ENCODE measurements at places on chromosomes 5 and 9.

DNA sequence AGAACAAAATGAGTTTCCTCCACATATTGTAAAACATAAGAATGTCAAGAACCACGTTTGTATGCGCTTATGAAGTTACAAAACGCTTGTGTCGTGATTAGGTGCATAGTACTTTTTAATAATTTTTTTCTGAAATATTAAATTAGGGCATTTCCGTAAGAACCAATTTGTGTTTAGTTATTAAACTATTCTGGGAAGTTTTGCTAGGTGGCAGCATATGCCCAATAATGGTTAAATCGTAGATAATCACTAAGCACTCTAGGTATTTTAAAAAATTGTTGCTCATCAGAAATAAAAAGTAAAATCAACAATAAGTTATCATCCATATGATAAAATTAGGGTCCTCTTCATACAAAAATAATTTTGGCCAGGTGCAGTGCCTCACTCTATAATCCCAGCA is 5.4 kb downstream of the SRFBP1 start:
- no peak for DNase-seq

- no peak for DNase-seq
Observed at GRCh38 chr5:69049796-69050195, 44.0 kb upstream of the SLC30A5 start.

DNA sequence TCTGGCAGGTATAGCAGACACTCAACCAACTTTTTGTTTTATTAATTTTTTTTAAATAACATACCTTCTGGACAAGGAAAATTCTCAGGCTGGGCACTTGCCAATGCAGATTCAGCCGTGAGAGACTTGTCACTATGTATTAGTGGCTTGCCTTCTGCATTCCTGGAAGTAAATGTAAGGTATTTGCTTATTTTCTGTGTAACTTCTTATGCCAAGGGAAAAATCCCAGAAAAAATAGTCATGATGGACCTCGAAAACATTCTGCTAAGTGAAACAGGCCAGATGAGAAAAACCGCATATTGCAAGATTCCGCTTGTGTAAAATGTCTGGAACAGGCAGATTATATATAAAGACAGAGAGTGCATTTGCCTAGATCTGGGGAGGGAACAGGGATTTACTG is 260.3 kb upstream of the DAPK1 start:
- no peak for DNase-seq

DNA sequence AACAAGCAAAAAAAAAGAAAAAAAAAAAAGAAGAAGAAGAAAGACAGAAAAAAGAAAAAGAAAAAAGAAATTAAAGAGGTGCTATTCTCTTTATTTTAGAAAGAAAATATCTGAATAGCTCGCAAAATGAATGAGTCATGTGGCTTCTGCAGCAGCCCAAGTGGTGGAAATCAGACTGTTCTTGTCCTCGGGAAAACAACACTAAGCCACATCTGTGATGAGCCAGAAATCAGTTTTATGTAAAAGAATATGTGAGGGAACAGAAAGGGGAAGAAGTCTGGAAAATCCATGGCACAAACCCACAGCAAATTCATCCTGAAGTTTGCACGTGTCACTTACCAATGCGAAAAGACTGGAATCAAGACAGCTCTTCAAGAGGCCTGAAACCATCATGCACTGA is 118.7 kb upstream of the GAS1 start:
- no peak for DNase-seq

DNA sequence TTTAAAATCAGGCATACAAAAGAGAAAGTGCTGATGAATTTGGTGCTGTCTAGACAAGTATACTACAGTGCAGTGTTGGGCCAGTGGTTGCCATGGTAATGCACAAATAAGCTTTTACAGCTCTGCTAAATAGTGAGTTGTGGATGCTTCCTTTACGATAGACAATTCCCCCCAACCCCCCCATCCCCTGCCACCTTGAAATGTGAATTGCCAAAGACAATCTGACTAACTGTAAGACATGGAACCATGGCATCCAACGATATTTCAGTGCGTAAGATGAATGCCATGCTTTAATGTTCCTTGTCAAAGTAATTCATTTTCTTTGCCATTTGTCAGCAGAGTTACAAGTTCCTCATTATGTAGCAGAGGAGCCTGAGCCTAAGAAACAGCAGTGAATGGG is 91.5 kb upstream of the NREP start:
- DNase-seq = no peak

DNA sequence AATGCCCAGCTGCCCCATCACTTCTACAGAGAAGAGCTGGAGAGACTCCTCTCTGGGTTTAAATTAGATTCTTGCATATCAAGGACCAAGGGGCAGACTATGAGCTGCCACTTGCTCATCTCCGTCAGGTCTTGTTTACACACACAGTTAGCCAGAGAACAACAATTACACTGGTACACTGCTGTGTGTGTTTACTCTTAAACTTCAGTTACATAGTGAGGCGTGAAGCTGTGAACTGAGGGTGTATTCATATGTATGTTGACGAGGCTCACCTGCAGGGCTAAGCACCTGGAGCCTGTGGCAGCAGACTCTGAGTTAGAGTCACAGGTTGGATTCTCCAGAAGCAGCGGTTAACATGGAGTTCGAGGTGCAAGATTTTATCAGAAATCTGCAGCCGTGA is 155.4 kb upstream of the ANKH start:
- no peak for DNase-seq

GRCh38 chr5:122704247-122705036 is 70.4 kb upstream of the SNX2 start:
- DNase-seq = no peak

Data from activated naive CD4-positive, alpha-beta T cell treated with anti-CD3 and anti-CD28 coated beads, Interleukin-2, amount 10 ng/mL, durations not matched to agents 7 days and 5 days (primary cell).